Epithelial cell of prostate (primary cell): ENCODE measurements at places on chromosomes 7 and 10.

- no peak for DNase-seq
Measured at GRCh38 chr10:123382491-123382890, 228.3 kb downstream of the BUB3 start.

- peak; percentile 34 for DNase-seq
Measured at GRCh38 chr7:106775552-106775936, 89.5 kb upstream of the PIK3CG start.

GRCh38 chr7:69934144-69934903, 336.0 kb downstream of the AUTS2 start:
- no peak for DNase-seq

DNA sequence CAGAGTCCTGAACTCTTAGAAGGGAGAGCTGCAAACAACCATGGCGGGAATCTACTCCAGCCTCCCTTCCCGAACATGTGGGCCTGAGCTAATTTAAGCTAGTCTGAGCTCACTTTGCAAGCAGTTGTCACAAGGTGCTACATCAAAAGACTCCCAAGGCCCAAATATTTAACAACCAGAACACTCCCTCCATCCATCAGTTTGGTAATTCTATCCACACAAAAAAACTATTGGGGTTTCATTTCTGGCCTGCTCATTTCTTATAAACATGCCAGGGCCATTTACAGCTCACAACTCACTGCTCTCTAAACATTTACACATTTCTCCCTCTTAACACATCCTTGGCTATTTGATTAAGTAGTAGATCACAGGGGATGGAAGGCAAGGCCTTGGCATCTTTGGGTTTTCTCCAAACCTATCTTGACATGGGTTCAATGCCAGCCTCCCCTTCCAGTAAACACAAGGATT, 263.4 kb downstream of the KCNMA1 start:
- DNase-seq: no peak

DNA sequence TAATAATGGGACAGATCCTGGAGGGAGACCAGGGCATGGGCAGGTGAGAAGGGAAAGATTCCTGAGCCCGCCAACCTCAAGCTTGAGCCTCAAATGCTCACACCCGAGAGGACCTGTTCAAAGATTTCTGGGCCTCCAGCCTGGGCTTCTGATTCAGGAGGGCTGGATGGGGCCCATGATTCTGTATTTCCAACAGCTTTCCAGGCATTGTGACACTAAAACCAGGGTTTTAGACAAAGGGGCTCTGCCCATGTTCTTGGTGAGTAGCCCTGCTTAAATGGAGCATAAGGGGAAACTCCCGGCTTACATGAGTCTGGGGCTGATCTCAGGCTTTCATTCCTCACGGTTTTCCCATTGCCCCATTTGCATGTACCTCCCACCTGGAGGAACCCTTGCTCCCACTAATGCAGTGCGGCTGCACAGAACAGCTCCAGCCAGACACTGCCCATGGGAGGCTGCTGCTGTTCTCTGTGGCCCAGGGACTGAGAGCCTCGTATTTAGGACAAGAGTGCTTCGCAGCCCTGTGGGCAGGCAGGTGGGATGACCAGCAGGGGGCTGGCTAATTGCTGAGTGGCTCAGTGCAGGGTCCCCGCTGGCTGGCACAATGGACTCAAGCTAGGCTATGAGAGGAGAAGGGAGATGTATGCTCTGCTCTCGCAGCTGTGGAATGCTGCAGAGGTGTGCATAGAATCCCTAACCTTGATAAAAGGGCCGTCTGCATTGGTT, 135.3 kb upstream of the COBL start:
- DNase-seq: no peak
